ENCODE measurements at places on chromosomes 3 and 15.

DNA sequence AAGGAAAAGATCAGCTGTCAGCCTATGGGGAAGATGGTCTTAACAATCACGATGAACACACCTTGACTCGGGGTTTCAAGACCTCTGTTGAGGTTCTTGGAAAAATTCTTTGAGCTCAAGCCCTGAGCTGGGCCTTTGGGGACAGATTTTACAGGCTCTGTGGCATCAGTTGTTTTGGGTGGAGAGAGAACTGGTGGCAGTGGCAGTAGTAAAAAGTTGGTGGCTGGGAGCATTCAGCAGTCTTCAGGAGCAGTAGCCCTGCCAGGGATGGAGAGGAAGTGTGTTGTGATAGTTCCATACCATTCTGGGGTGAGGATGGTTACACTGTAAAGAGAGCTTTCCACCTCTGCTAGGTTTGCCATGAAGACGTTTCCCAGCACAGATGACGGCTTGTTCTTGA is 4.9 kb upstream of the KY start:
- DNase-seq, result no peak
- peaks cover 69% of the 10 kb centered on the region for H3K27me3 ChIP-seq
- H3K4me3 ChIP-seq, result no peak overlapping the region
- H3K36me3 ChIP-seq, result no peaks in the 10 kb centered on the region
- no peak overlapping the region for H3K27ac ChIP-seq
- H3K4me1 ChIP-seq, result peaks cover 7% of the 10 kb centered on the region

- no peak overlapping the region for H3K4me3 ChIP-seq
- DNase-seq, result no peak
- H3K4me1 ChIP-seq, result no peaks in the 10 kb centered on the region
- H3K27me3 ChIP-seq, result peaks cover 34% of the 10 kb centered on the region
- no peaks in the 10 kb centered on the region for H3K36me3 ChIP-seq
- no peak overlapping the region for H3K27ac ChIP-seq
Measured at GRCh38 chr3:182782149-182782548, 11.2 kb upstream of the ATP11B start.

DNA sequence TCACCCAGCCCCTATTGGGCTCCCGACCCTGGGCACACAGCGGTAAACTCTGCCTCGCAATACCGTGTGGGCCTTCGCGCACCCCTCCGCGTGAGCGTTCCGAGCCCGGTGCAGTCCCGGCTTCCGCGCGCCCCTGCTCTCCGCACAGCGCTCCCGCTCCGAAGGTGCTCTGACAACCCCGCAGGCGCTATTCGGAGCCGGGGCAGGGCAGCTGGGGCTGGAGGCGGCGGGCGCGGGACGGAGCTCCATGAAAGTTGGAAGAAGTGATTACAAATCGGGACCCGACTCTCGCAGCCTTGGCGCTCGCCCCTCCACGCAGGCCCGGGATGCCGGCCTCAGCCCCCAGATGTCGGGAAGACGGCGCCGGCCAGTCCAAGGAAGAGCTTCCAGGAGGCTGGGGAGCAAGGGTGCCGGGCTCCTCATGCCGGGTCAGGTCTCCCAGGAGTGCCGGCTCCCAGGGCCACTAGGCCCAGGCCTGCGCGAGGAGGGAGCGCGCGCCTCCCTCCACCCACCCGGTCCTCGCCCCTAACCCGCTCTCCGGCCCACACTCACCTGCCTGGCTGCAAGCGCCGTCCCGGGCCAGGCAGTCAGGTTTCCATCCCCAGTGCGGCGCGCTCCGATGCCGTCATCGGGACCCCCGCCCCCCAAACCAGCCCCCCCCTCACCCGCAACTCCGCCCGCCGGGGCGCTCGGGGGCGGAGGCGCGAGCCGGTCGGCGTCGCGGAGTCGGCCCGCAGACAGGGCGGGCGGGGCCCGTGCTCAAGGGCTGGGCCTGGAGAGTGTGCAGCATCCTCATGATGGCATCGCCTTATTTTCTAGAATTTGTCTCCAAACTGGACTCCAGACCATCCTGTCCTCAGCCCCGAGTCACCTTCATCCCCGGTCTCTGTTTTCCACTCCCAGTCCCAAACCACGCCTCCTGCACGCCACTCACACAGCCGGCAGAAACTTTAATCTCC is at the start of gene KIF7:
TSS of gene KIF7 (minus strand) at position 621 of the 959 bp plus-strand sequence. CDS start 2,537 bp downstream, outside the sequence.
- DNase-seq, result peak; percentile 77
- peaks cover 22% of the 10 kb centered on the region for H3K4me1 ChIP-seq
- H3K4me3 ChIP-seq, result peak within 1 kb of the TSS; percentile 91
- H3K27me3 ChIP-seq, result peaks cover 43% of the 10 kb centered on the region
- H3K27ac ChIP-seq, result peak within 1 kb of the TSS; percentile 70
- peaks cover 14% of the 10 kb centered on the region for H3K36me3 ChIP-seq

DNA sequence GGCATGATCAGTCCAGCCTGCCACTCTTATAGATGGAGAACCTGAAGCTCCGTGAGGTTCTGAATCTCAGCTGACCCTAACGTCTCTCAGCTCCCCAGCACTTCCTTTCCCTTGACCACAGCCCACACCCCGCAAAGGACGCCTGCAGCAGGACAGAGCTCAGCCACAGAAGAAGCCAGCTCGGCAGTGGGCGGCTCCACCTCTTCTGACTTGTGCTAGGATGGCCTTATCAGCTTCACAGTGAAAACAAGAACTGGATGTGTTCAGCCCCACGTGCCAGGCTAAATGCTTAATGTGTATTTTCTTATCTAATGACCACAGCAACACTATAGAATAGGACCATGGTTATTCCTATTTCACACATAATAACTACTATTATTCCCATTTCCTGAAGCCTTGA is 127.6 kb downstream of the ARNT2 start:
- H3K27ac ChIP-seq, result no peak overlapping the region
- no peak overlapping the region for H3K4me3 ChIP-seq
- H3K4me1 ChIP-seq, result no peaks in the 10 kb centered on the region
- DNase-seq, result no peak
- peaks cover 44% of the 10 kb centered on the region for H3K36me3 ChIP-seq
- no peaks in the 10 kb centered on the region for H3K27me3 ChIP-seq

DNA sequence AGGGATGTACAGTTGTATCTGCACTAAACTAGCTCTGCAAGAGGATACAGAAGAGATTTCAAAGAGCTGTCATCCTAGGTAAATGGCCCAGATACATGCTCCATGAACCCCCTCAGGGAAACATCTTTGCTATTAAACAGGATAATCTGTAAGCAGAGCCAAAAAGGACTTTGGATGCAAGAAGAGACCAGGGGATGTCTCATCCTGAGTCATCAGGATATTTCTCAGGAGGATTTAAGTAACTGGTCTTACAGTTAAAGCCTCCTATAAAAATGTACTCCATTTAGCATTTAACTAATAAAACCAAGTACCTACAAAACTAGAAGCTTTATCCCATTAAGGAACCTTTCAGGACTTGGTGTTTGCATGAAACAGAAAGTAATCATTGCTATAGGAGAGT is 48.2 kb upstream of the PHLDB2 start:
- no peak for DNase-seq
- H3K27ac ChIP-seq, result no peak overlapping the region
- H3K4me3 ChIP-seq, result no peak overlapping the region
- peaks cover 7% of the 10 kb centered on the region for H3K27me3 ChIP-seq

- peaks cover 3% of the 10 kb centered on the region for H3K27me3 ChIP-seq
- peaks cover 54% of the 10 kb centered on the region for H3K36me3 ChIP-seq
- peak; percentile 57 for DNase-seq
- peak overlapping the region; percentile 98 for H3K4me3 ChIP-seq
Measured at GRCh38 chr3:129278966-129279906, 566 bp downstream of the HMCES start.

DNA sequence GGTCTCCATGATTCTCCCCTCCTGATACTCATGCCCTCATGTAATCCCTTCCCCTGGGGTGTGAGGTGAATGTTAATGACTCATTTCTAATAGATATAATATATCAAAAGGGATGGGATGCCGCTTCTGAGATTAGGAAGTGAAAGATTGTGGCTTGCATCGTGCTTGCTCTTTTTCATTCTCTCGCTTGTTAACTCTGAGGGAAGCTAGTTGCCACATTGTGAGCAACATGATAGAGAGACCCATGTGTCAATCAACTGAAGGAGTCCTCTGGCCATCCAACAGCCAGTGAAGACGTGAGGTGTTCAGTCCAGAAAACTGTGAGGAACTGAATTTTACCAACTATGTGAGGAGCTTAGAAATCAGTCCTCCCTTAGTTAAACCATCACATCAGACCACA is 28.9 kb upstream of the DRD3 start:
- no peaks in the 10 kb centered on the region for H3K36me3 ChIP-seq
- H3K4me3 ChIP-seq, result no peak overlapping the region
- H3K4me1 ChIP-seq, result no peaks in the 10 kb centered on the region

GRCh38 chr3:9125278-9125951 is 124.0 kb downstream of the SRGAP3 start:
- H3K4me1 ChIP-seq, result peaks cover 79% of the 10 kb centered on the region
- H3K36me3 ChIP-seq, result peaks cover 18% of the 10 kb centered on the region
- peak overlapping the region; percentile 66 for H3K27ac ChIP-seq
- no peak for DNase-seq

DNA sequence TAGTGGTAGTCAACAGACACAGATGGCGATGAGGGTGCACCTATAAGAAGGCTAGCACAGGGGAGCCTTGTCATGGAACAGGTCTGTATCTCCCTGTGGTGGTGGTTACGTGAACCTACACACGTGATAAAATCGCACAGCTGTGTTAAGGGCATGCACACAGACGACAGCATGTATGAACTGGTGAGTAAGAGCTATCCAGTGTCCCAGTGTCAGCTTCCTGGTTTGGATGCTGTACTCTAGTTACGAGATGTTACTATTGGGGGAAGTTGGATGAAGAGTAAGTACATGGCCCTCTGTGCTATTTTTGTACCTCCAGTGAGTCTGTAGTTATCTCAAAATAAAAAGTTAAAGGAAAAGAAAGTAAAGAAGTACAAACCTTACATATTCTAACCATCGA is 38.2 kb downstream of the MTMR10 start:
- H3K27me3 ChIP-seq, result no peaks in the 10 kb centered on the region
- no peak overlapping the region for H3K4me3 ChIP-seq
- DNase-seq, result no peak
- H3K36me3 ChIP-seq, result peaks cover 92% of the 10 kb centered on the region
- H3K27ac ChIP-seq, result no peak overlapping the region
- no peaks in the 10 kb centered on the region for H3K4me1 ChIP-seq

DNA sequence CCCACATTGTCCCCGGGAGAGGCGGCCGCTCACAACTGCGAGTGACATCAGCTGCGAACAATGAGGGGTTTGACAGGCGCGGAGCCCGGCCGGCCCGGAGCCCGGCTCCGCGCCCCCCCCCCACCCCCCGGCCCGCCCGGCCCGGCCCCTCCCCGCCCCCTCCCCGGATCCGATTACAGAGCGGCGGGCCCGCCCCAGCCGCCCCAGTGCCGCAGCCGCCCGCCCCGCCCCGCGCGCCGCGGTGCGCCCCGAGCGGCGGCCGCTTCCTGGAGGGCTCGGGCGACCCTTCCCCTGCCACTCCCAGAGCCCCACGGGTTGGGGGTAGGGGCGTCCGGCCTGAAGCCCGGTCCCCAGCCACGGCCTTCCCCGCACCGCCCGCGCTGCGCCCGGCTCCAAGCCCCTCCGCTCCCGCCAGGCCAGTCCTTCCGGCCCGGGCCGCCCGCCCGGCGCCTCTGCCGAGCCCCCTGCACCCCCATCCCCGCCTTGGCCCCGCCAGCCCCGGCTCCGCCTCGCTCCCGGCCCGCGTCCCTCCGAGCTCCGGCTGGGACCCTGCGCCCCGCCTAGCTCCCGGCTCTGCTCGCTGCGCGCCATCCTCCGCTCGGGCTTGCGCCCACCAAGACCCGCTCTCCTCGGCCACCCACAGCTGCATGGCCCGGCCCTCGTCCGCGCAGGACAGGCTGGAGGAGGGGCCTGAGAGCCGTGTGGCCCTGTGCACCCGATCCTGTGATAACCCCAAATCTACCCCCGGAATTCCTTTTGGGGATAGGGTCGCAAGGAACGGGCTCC is at the start of gene PCBP4:
TSS of gene PCBP4 (minus strand) at position 71 of the 786 bp plus-strand sequence. CDS start 6,214 bp downstream, outside the sequence.
- peak within 1 kb of the TSS; percentile 93 for H3K4me3 ChIP-seq
- DNase-seq, result peak; percentile 76
- H3K27me3 ChIP-seq, result no peaks in the 10 kb centered on the region
- peaks cover 76% of the 10 kb centered on the region for H3K4me1 ChIP-seq
- no peaks in the 10 kb centered on the region for H3K36me3 ChIP-seq
- H3K27ac ChIP-seq, result peak within 1 kb of the TSS; percentile 97

GRCh38 chr15:100759106-100759505 is 120.5 kb upstream of the ALDH1A3 start:
- peaks cover 38% of the 10 kb centered on the region for H3K4me1 ChIP-seq
- H3K4me3 ChIP-seq, result no peak overlapping the region
- H3K27me3 ChIP-seq, result peaks cover 6% of the 10 kb centered on the region
- no peak for DNase-seq
- peak overlapping the region; percentile 55 for H3K27ac ChIP-seq
- no peaks in the 10 kb centered on the region for H3K36me3 ChIP-seq

- H3K36me3 ChIP-seq, result peaks cover 4% of the 10 kb centered on the region
- peaks cover 3% of the 10 kb centered on the region for H3K4me1 ChIP-seq
Measured at GRCh38 chr15:72813345-72814004, 29.9 kb upstream of the ADPGK start.

DNA sequence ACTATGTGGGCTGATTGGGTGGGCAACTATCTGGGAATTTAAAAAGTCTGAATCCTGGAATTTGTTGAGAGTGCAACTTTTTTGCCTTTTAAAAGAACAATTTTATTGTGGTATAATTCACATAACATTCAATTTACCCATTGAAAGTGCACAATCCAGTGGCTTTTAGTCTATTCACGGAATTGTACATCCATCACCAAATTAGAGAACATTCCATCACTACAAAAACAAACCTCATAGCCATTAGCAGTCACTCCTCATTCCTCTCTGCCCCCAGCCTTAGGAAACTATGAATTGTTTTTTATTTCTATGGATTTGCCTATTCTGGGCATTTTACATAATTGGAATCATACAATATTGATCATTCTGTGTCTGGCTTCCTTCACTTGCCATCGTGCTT is 101.8 kb upstream of the ALDH1A3 start:
- no peak for DNase-seq
- H3K27me3 ChIP-seq, result peaks cover 10% of the 10 kb centered on the region
- H3K4me3 ChIP-seq, result no peak overlapping the region
- H3K36me3 ChIP-seq, result peaks cover 14% of the 10 kb centered on the region
- H3K4me1 ChIP-seq, result peaks cover 26% of the 10 kb centered on the region

GRCh38 chr15:41942886-41943285 is 29.5 kb downstream of the EHD4 start:
- H3K27ac ChIP-seq, result no peak overlapping the region
- no peak for DNase-seq
- H3K4me1 ChIP-seq, result peaks cover 28% of the 10 kb centered on the region
- H3K27me3 ChIP-seq, result peaks cover 2% of the 10 kb centered on the region

DNA sequence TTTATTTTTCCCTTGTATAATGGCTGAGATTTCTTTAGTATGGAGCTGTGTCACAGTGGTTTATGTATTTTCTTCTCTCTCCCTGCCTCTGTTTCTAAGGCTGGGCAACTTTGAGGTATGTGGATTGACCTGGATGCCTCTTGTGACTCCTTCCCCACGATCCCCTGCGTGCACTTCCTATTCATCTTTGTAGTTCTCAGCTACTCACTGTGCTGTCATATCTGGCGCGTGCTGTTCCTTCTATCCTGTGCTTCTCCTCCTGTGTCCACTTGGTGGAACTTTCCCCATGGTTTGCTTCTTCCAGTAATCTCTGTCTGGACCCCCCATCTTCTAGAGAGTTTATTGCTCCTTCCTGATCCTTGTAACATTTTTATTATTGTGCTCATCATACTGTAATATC is 97.3 kb downstream of the AKAP13 start:
- H3K4me1 ChIP-seq, result peaks cover 91% of the 10 kb centered on the region
- peak overlapping the region; percentile 8 for H3K4me3 ChIP-seq
- H3K27me3 ChIP-seq, result peaks cover 2% of the 10 kb centered on the region
- no peaks in the 10 kb centered on the region for H3K36me3 ChIP-seq

GRCh38 chr15:65146438-65146837 is 12.8 kb upstream of the PDCD7 start:
- peaks cover 17% of the 10 kb centered on the region for H3K36me3 ChIP-seq
- no peak for DNase-seq
- no peak overlapping the region for H3K4me3 ChIP-seq
- H3K27ac ChIP-seq, result no peak overlapping the region
